ENCODE measurements at places on chromosomes 16 and 17. TPM values are rescaled to one million over a fixed set of nuclear protein-coding genes. Genes with fewer than 3 reads are reported as not detected.

GRCh38 chr16:24919536-24919935 lies 73.8 kb downstream of the SLC5A11 start:
- H3K27me3 ChIP-seq, result peaks cover 5% of the 10 kb centered on the region
- no peak for DNase-seq
- peaks cover 29% of the 10 kb centered on the region for H3K36me3 ChIP-seq
- H3K4me1 ChIP-seq, result no peaks in the 10 kb centered on the region
- H3K27ac ChIP-seq, result no peak overlapping the region

DNA sequence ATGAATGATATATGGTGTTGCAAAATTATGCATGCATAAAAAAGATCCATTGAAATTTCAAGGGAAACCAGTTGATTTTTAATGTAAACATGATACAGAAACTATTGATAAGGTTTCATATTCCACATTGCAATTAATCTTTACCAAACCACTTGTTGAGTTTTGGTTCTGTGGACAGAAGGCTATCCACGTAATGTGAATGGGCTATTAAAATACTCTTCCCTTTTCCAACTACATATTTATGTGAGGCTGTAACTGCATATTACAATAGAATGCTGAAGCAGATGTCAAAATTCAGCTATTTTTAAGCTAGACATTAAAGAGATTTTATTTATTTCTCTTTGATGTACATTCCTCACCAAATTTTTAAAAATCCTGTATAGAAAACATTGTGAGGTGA lies 33.7 kb upstream of the VPS4A start:
- peaks cover 3% of the 10 kb centered on the region for H3K4me1 ChIP-seq
- H3K27ac ChIP-seq, result no peak overlapping the region
- H3K4me3 ChIP-seq, result no peak overlapping the region
- H3K27me3 ChIP-seq, result no peaks in the 10 kb centered on the region
- no peaks in the 10 kb centered on the region for H3K36me3 ChIP-seq

- peak overlapping the region; percentile 47 for H3K4me3 ChIP-seq
- no peak overlapping the region for H3K27ac ChIP-seq
- H3K4me1 ChIP-seq, result peaks cover 4% of the 10 kb centered on the region
- no peak for DNase-seq
These were observed 1.1 kb downstream of the RUNDC3A start for GRCh38 chr17:44309472-44309871.

DNA sequence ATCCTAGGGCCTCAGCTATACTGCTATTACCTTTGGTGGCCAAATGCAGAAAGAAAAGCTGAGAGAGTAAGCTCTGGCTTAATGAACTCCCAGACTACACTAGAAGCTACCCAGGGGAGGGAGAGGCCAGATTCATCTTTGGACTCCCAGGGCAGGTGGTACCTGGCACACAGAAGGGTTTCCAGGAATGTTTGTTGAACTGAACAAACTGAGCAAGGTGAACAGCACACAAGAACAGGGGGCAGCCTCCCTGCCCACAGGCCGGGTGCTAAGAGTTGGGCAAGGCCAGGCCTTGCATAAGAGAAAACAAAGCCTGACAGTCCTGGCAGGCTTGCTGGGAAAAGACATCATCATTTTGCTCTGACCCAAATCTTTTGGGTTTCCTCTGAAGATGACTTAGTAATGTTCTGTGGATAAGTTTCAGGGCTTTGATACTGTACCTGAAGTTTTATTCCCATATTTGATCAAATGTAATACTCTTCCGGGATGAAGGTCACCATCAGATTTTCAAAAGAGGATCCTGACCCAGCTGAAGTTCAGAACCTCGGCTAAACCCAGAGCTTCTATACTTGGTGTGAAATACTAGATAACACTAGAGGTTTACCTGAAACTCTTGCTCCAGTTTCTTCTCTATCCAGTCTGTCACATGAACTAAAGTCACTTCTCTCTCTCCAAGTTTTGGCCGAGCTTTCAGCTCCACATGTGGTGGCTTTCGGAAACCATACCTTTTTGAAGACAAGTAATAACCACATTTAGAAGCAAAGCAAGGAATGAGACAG lies 20.5 kb upstream of the ERN1 start:
- peaks cover 24% of the 10 kb centered on the region for H3K4me1 ChIP-seq
- DNase-seq, result no peak
- no peak overlapping the region for H3K4me3 ChIP-seq
- H3K27me3 ChIP-seq, result peaks cover 4% of the 10 kb centered on the region

DNA sequence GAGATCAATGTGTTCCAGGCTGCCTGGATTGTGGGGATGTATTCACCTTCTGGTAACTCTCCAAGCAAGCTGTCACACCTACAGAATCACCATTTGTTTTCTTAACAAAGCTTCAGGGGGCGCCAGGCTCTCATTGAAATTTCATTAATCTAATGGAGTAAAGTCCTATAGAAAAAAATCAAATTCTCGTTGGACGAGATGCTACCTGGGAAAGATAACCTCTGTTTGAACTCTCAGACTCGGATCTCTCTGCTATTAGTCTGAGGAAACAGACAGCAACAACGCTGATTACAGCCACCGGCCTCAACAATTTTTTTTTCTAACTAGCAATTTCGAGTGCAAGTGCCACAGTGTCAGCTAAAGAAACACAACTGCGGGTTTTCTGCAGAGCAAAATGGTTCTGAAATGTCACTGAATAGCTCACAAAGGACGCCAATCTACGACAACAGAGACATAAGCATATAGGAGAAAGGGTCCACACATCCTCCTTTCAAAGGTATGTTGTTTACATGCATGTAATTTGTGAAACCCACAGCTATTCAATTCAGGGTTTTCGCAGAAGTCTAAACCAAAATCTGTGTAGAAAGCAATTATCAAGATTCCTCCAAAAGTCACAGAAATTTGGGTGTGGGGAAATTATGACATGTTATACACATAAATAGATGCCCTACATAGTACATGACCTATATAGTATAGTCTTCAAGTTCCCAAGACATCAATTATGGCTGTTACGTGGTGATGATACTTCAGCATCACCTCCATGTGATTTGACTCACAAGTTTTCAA lies 135.8 kb downstream of the SKAP1 start:
- no peak overlapping the region for H3K4me3 ChIP-seq
- H3K27ac ChIP-seq, result no peak overlapping the region
- H3K27me3 ChIP-seq, result peaks cover 2% of the 10 kb centered on the region
- no peaks in the 10 kb centered on the region for H3K36me3 ChIP-seq
- H3K4me1 ChIP-seq, result peaks cover 12% of the 10 kb centered on the region

- no peak overlapping the region for H3K4me3 ChIP-seq
- no peaks in the 10 kb centered on the region for H3K4me1 ChIP-seq
- H3K36me3 ChIP-seq, result no peaks in the 10 kb centered on the region
- no peak for DNase-seq
These were observed 49.3 kb upstream of the MPHOSPH6 start for GRCh38 chr16:82219298-82219697.

DNA sequence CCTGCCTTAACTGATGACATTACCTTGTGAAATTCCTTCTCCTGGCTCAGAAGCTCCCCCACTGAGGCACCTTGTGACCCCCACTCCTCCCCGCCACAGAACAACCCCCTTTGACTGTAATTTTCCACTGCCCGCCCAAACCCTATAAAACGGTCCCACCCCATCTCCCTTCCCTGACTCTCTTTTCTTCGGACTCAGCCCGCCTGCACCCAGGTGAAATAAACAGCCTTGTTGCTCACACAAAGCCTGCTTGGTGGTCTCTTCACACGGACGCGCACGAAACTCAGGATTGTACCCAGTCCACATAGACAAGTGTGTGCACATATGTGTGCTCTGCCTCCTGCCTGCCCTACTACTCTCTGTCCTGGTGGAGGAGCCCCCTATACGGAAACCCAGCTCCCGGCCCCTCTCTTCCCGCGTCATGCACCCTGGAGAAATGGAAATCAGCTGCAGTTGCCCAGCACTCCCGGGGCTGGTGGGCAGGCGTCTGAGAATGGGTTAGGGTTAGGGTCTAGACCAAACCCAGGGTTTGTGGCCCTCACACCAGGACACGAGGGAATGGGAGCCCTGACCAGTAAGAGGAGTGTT lies 2.4 kb upstream of the RHBDF1 start:
- peaks cover 4% of the 10 kb centered on the region for H3K36me3 ChIP-seq
- no peak overlapping the region for H3K27ac ChIP-seq
- peak overlapping the region; percentile 32 for H3K4me3 ChIP-seq
- H3K27me3 ChIP-seq, result peaks cover 8% of the 10 kb centered on the region
- DNase-seq, result no peak
- peaks cover 22% of the 10 kb centered on the region for H3K4me1 ChIP-seq

DNA sequence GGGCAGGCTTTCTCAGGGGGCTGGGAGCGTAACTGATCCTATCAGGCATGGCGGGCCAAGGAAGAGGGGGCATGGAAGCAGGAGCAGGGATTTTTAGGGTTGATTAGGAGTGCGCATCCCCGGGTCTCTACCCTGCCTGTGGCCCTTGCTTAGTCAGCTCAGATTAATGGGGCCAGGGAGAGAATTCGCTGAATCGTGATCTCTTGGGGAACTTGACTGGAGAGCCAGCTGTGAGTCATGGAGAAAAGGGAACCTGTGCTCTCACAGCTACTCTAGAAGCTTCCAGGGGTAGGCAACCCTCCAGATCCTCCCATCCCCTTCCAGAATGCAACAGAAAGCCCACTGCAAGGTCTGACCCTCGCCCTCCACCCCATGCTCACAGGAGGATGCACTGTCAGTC lies 3.6 kb downstream of the FOXN1 start:
- H3K4me1 ChIP-seq, result no peaks in the 10 kb centered on the region
- peaks cover 17% of the 10 kb centered on the region for H3K27me3 ChIP-seq
- DNase-seq, result no peak
- H3K27ac ChIP-seq, result no peak overlapping the region

DNA sequence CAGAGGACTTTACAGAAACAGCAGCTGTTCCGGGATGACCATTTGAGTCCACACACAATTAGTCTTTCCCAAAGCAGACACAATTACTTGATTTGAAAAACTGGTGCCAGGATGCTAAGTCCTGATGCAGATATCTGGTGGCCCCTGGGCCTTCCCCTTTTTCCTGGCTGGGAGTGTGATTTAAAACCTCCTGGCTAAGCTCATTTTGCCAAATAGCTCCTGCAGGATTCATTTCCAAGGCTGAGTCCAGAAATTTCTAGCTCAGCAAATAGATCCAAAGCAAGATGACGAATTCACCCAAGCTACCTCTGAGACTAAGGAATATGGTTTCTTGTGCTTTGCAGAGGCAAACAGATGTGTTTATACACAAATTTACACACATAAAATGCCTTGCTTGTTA lies 422.2 kb downstream of the CA10 start:
- H3K4me3 ChIP-seq, result no peak overlapping the region
- H3K27ac ChIP-seq, result no peak overlapping the region
- H3K36me3 ChIP-seq, result no peaks in the 10 kb centered on the region
- no peaks in the 10 kb centered on the region for H3K27me3 ChIP-seq

DNA sequence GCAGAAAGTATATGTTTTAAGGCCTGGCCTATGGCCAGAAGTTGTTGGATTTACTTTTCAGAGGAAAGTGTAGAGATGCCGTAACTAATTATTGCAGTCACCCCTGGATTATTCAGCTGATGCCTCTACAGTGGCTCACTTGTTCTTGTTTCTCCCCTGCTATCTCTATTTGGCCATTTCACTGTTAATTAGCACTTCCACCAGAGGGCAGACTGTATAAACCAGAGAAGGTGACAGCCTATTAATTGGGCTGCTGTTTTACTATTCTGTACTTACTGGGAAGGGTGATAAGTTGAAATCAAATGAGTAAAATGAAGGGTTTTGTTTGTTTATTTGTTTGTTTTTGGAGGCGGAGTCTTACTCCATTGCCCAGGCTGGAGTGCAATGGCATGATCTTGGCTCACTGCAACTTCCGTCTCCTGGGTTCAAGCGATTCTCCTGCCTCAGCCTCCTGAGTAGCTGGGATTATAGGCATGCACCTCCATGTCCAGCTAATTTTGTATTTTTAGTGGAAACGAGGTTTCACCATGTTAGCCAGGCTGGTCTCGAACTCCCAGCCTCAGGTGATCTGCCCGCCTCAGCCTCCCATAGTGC lies 66.0 kb downstream of the CDK12 start:
- peak; percentile 35 for DNase-seq
- H3K4me3 ChIP-seq, result no peak overlapping the region
- H3K4me1 ChIP-seq, result peaks cover 33% of the 10 kb centered on the region
- peaks cover 15% of the 10 kb centered on the region for H3K36me3 ChIP-seq
- no peak overlapping the region for H3K27ac ChIP-seq

GRCh38 chr16:766820-767640 lies 6.5 kb downstream of the MSLN start:
- no peaks in the 10 kb centered on the region for H3K36me3 ChIP-seq
- no peak overlapping the region for H3K4me3 ChIP-seq
- peaks cover 7% of the 10 kb centered on the region for H3K27me3 ChIP-seq
- H3K4me1 ChIP-seq, result no peaks in the 10 kb centered on the region

GRCh38 chr16:56860226-56861020 lies 4.6 kb upstream of the SLC12A3 start:
- H3K4me1 ChIP-seq, result peaks cover 6% of the 10 kb centered on the region
- H3K27ac ChIP-seq, result no peak overlapping the region
- H3K36me3 ChIP-seq, result no peaks in the 10 kb centered on the region
- peaks cover 13% of the 10 kb centered on the region for H3K27me3 ChIP-seq
- no peak for DNase-seq
- no peak overlapping the region for H3K4me3 ChIP-seq

DNA sequence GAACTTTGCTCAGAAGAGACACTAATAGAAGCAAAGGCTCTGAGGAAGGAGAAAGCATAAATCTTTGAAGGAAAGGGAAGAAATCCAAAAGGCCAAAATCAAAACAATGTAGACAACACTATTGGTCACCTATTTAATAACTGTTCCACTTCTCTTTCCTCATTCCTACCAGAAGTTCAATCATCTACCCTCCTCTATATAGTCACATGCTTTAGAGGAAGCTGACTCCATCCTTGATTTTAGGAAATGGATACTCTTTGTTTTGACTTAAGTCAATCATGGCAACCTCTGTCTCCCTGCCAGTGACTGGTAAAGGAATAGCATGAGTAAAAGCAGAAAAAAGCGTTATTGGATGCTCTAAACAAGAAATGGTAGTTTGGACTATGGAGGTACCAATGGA lies 7.3 kb downstream of the BRIP1 start:
- H3K4me3 ChIP-seq, result no peak overlapping the region
- no peaks in the 10 kb centered on the region for H3K27me3 ChIP-seq
- H3K27ac ChIP-seq, result no peak overlapping the region
- peaks cover 2% of the 10 kb centered on the region for H3K4me1 ChIP-seq
- no peak for DNase-seq

Gene CD300E
- total RNA-seq, result not detected

Gene LGALS3BP
- total RNA-seq, result 12.6 TPM

Gene WFDC1
- not detected for total RNA-seq

Gene RNF222
- not detected for total RNA-seq

Gene CA7
- not detected for total RNA-seq

Gene NPIPA3
- total RNA-seq, result 2.4 TPM

Gene CD19
- total RNA-seq, result not detected

Gene ZNF385C
- total RNA-seq, result 1.3 TPM

Data from endothelial cell (in vitro differentiated cells).